Stimulated activated CD4-positive, alpha-beta T cell treated with anti-CD3 and anti-CD28 coated beads, TNF-alpha, amount 100 ng/mL, for 1 hour (primary cell): ENCODE measurements at places on chromosomes 11 and 22.

DNA sequence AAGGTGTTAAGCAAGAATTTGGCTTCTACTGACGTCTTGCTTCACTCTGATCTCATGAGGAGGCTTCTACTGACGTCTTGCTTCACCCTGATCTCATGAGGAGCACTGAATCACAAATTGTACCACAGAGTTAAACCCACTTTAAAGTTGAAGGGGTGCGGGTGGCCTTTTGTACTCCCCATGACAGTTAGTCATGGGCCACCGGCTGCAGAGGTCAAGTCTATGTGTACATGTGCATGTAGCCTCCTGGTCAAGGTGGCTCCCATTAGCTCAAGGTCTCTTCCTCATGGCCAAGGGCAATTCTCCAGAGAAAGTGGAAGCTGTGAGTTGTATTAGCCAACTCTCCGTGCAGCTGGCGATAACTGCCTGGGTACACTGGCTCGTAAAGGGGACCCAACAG is 23.1 kb upstream of the FZD4 start:
- DNase-seq = no peak

DNA sequence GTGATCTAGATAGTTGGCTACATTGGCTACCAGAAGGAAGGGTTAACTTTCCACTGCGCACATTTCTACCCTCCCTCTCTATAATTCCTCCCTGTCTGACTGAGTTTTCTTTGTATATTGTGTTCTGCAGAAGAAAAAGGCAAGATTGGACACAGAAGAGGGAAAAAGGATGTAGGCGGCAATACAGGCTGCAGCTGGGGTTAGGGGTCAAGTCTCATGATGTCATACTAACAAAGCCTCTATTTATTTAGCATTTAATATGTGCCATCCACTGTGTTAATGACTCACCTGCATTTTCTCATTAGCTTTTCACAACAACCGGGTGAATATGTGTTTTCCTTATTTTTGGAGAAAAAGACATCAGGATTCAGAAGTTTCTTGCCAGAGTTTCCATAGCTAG is 2.0 kb downstream of the FAM83F start:
- no peak for DNase-seq

DNA sequence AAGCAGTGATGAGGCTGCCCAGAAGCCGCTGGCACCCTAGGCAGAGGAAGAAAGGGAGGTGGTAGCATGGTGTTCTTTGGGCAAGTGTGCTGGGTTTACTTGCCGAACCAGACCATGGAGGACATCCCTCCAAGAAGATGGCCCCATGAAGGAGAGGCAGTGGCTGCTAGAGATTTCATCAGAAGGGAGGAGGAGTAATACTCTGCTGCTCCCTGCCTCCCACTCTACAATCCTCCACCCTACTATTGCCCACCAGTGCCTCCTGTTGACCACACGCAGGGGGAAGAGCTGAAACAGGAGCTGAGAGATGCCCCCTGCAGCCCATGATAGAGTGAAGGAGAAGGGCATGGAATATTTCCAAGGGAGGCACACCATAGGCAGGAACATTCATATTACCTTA is 51.0 kb upstream of the PRSS23 start:
- DNase-seq = no peak

DNA sequence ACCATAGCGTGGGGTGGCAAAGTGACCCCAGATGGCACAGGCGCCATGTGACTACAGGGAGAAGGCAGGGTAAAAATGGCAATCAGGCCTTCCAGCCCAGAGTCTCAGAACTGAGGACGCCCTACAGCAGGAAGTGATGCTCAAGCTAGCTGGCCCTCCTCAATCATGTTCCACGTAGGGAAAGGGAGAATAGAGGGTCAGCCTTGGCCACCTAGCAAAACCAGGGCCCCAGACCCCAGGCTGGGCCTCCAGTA is 978 bp upstream of the ANKRD13D start:
- DNase-seq = no peak

DNA sequence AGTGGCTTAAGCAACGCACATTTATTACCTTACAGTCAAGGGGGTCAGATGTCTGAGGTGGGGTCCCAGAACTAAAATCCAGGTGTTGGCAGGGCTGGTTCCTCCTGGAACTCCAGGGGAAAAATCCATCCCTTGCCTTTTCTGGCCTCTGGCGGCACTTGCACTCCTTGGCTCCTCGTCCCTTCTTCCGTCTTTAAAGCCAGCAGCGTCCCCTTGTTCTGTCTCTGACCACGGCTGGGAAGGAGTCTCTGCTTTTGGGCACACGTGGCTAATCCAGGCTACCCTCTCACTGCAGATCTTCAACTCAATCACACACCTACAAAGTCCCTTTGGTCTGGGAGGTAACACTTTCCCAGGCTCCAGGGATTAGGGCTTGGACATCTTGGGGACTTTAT is 73.5 kb upstream of the WNT7B start:
- DNase-seq = no peak

GRCh38 chr11:66981976-66982578 is 7.0 kb downstream of the C11orf86 start:
- DNase-seq = no peak

- no peak for DNase-seq
Measured at GRCh38 chr11:71189768-71190315, 62.5 kb downstream of the SHANK2 start.

DNA sequence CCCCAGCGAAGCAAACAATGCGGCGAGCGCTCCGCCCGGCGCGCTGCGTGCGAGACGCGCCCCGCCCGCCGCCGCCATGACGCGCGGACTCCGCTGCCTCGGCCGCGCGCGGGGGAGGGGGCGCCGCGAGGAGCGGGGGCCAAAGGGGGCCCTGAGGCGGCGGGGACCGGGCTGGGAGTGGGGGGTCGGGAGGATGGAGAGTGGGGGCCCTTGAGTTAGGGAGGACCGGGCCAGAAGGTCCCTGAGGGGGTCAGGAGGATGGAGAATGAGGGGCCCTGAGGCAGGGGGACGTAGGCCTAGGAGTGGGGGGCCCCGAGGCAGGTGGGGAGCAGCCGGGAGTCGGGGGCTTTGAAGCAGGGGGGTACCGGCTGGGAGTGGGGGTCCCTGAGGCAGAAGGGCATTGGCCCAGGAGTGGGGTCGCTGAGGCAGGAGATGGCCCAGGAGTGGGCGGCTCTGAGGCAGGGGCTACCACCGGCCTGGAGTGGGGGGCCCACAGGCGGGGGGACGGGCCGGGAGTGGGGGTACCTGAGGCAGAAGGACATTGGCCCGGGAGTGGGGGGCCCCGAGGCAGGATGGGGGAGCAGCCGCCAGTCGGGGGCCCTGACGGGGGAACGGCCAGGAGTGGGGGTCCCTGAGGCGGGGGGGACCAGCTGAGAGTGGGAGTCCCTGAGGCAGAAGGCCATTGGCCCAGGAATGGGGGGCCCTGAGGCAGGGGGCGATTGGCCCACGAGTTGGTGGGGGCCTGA is at the start of gene BRD1:
Gene BRD1 (minus strand): TSS at position 21 of the 746 bp plus-strand sequence. CDS start 3,556 bp downstream, outside the sequence.
- DNase-seq = no peak

GRCh38 chr22:46620588-46621242 is 529 bp downstream of the GRAMD4 start:
- no peak for DNase-seq

- DNase-seq = no peak
Measured at GRCh38 chr11:134561331-134561720, 149.3 kb upstream of the B3GAT1 start.
